ENCODE measurements at places on chromosomes 5 and 9.

DNA sequence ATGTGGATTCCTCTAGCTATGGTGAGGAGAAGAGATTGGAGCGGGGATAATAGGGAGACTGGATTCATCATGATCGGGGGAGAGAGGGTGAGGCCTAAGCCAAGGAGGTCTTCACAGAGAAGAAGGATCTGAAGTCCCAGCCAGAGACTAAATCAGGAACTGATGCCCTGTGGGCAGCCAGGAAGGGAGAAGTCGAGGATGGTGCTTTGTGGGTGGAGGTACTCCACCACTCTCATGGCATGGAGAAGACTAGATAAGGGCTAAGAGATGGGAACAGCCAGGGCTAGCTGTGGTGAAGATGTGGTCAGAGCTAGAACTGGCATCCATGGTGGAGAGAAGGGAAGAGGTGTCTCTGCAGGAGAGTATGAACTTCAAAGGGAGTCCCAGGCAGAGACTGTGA lies 3.0 kb upstream of the RGS14 start:
- DNase-seq, result no peak

DNA sequence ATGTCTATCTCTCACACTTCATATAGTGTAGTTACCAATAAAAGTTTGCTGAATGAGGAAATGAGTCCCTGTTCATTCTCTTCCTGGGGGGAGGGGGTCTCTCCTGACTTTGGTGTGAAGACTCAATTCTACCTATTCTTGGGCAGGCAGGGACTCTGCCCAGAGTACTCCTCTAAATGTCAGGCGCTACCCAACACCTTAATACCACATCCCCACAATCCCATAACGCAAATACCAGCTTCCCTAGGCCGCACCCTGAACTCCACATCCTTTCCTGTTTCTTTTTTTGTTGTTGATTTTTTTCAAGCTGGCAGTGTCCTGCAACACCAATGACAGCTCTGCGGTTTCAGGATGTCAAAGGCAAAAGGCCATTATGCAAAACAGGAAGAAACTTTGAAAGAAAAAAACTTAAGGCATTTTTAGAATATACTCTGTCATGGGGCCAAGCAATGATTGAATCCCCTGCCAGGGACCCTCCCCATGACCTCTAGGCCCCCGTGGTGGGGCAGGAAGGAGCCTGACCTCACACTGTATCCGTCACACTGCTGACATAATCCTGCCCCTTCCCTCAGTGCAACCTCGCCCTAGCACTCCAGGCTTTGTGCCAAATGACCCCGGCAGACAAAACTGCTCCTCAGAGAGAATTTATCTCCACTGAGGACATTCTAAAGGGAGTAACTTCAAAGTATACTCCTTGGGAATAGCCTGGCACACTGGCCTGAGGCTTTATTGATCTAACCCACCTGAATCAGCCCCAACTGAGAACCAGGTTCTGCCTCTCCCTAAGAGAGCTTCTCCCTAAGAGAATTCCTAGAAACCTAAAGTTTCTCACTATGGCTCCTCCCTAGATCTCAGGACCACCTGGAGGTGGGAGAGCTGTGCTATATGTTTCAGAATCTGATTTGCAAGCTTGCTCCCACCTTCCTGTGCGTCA lies 8.0 kb downstream of the B4GALT1 start:
- DNase-seq, result no peak

DNA sequence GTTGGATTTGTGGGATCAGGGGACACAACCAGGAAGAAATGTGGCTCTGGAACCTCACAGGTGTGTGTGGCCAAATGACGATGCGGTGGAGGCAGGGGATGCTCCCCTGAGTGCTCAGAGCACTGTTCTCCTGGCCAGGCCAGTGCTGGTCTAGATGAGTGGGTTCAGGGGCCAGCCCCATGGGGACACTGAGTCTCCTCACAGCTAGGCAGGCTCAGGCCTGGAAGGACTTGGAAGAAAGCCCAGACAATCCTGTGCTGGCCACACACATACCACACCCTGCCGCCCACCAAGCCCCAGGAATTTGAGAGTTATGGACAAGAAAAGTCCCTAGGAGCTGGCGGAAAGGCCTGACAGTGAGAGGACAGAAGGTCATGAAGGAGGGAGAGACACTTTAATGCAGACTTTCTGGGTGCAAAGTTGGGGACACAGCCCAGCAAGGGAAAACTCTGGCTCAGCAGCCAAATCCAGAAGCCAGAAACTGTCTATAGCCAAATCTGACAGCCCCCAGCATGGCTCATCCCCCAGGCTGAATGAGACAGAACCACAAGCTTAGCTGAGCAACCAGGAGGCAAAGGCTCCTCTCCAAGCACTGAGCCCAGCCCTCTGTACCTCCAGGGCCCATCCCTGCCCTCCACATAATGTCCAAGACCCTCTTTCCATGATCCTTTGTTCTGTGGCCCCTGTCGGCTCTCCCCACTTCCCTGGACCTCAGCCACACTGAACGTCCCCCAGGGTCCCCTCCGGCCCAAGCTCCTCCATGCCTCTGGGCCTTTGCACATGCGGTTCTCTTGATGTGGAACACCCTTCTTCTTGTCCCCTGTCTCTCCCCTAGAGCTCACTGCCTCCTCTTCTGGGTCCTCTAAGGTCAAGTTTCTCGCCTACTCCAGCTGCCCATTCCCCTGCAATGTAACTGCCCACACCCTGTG lies 22.4 kb downstream of the LHX6 start:
- no peak for DNase-seq

DNA sequence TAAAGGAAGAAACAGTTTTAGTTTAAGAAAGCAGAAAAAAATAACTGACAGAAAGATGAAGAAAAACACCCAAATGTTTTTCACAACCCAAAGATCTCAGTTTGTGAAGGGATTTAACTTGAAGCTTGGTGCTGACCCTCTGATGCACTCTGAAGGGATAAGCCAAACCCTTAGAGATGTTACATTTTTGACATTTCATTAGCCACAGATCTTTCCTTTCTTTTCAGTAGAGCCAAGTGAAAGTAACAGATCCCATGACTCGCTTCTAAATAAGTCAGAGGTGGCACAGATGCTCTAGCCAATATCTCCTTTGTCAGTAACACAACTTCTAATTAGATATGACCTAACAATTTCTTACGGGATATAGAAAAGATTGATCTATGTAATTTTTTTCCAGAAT lies 394.5 kb upstream of the EDIL3 start:
- DNase-seq, result no peak

DNA sequence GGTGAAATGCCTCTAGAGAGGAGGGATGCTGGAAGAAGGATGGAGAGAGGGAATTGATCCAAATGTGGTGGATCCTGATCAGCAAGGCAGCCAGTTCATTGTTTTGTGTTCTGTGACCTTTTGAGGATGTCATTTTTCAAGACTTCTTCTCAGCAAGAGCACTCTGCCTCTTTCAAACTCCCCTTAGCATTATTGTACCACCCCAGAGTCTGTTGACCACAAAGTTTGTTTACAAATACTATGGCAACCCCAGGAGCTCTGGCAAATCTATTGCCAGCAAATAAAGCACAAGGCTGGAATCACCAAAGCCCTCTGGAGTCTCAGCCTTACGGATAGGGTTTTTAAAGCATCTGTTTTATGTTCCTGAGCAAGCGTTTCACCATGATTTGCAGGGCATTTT lies 76.2 kb upstream of the SLC1A3 start:
- DNase-seq, result no peak

DNA sequence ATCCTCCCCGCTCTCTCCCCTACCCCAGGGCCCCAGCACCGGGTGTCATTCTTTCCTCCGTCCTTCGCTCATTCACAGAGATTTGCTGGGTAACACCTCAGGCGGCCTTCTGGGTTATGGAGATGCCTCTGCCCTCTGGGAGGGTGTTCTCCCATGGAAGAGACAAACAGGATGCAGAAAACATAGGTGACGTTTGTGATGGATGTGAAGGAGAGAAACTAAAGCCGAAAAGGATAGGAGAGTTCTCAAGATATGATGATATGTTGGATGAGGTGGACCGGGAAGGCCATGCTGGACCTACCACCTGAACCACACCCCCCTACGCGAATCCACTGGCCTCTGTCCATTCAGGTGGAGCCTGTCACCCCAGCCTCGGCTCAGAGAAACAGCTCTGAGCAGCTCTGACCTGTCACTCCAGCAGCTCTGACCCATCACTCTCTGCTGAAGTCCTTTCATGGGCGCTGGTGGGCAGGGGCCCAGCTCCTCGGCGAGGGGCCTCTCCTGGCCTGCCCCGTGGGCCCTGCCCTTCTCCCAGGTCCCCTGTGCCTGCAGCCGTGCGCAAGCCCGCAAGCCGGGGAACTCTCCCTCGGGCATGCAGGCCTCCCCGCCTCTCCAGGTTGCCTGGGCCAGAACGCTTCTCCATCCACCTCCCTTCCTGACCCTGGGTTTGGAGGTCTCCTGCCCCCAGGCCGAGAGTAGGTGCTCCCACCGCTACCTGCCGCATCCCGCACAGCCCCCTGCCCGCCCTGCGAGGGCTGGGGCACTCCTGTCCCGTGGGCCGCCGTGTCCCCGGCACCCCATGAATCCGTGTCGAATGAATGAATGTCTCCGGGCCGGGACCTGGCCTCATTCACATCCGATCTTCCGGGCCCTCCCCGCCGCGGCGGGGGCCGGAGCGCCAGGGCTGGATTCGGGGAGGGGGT lies 717 bp upstream of the NCS1 start:
- no peak for DNase-seq

- DNase-seq, result no peak
Observed at GRCh38 chr5:112693301-112693700, 44.4 kb upstream of the APC start.

DNA sequence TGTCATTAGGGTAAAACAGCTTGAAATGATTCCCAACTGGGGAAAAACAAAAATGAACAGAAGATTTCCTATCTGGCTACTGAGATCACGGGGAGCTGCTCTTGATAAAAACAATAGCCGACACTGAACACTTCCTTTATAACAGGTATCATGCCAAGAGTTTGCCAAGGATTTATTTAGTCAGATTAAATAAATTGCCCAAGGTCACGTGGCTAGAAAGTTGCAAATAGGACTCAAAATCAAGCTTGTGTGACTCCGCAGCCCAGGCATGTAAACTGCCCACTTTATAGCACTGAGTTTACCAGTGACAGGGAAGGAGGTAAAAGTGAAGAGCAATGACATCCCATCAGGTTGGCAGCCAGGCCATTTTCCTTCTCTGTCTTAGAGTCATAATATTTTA lies 120.7 kb upstream of the ZNF618 start:
- DNase-seq, result peak; percentile 24

GRCh38 chr9:115944166-115944948 lies 209.2 kb upstream of the PAPPA start:
- DNase-seq, result peak; percentile 95

DNA sequence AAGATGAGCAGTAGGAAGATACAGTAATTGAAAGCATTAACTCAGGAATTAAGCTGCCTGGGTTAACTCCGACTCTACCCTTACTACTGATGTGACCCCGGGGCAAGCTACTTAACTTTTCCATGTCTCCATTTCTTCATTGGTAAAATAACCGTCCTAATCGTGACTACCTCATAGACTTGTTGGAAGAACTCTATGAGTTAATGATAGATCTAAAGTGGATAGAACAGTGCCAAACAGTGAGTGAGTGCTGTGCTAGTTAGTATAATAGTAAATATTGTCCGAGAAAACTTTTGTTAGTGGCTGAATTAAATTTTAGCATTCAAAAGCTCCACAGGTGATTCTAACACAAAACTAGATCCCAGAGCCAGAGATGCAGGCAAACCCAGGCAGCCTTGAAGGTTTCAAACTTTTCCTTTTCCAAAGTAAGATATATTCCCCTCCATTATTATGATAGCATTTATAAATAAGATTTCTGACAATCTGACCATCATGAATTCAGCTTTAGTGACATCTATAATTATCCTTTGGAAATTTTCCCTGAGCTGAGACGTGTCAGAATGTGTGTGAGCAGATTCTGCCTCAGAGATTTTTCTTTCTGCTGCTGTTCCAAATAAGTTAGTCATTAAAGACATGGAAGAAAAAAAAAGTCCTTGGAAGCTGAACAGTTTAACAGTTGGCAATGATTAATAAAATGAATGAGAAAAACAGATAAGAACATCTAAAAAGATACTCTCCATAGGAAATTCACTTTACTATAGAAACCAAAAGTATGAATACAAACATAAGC lies 369.5 kb downstream of the PRELID2 start:
- DNase-seq, result no peak

GRCh38 chr9:96868709-96869108 lies 14.4 kb upstream of the ZNF782 start:
- no peak for DNase-seq

GRCh38 chr5:96752341-96753016 lies 55.3 kb downstream of the ERAP1 start:
- DNase-seq, result no peak

DNA sequence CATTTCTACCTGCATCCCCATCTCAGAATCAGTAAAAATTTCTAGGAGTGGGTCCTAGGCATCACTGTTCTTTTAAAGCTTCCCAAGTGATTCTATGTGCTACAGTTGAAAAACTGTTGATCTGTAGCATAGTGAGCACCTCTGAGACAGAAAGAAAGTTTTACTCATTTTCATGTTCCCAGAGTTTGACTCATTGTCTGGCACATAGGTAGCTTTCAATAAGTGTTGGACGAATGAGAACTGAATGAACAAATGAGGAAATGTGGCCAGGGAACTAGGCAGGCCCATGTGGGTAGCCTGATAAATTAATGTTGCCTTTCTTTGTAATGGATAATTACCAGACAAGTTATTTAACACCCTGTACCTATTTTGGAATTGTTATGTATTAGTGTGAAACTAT lies 33.8 kb downstream of the RNF180 start:
- no peak for DNase-seq

- DNase-seq, result no peak
Observed at GRCh38 chr5:146240951-146241350, 37.5 kb downstream of the RBM27 start.

DNA sequence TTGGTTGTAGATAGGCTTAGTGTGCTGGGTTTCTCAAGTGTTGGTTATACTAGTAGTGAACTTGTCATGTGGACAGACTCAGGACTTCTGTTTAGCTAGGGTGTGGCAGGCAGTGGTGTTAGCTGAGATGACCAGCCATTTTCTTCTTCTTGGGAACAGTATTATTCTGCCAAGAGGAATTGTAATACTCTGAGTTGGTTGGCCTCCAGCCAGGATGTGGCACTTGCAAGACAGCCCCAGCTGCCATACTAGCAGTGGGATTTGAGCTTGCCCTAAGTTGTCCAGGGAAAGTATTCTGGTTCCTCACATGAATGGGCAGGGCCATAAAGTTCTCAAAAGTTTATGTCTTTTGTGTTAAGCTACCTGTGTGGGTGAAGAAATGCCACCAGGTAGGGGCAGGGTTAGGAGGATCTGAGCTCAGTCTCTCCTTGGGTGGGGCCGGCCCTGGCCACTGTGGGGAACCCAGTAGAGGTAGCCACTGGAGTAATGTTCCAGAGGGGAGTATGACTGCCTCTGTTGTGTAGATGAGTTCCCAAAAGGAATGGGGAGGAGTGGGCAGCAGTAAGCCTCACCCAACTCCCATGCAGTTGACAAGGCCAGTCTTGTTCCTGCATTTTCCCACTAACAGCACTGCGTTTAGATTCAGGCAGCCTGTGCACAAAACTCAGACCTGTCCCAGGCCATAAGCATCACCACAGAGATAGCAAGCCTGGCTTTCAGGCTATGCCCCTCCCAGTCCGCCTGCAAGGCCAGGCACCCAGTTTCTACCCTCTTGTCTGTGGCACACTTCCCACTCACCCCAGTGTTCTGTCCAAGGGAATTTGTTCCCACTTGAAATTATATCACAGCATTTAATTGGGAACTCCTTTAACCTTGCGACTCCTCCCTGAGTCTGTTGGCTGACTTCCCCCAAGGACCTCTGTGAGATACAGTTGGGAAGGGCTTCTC lies 250.7 kb downstream of the ANXA1 start:
- DNase-seq, result no peak

GRCh38 chr5:15720515-15720914 lies 220.5 kb downstream of the FBXL7 start:
- no peak for DNase-seq

GRCh38 chr9:75033791-75034473 lies 5.8 kb upstream of the CARNMT1 start:
- no peak for DNase-seq
